ENCODE measurements at places on chromosomes 16 and 17.

DNA sequence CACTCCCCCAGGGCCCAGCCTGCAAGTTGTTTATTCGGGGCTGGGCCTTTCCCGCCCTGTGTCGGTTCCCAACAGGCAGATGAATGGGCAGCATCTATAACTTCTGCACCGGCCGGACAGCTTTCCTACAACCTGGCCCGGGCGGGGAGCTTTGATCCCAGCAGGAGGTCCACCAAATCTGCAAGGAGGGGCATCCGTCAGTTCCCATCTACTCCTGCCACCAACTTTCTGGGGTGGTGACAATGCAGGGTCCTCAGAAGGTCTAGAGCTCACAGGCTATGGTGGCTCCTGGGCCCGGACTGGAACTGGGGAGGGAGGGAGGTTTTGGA lies 211.9 kb downstream of the NTN1 start:
- DNase-seq = no peak

- no peak for DNase-seq
These were observed 99.9 kb upstream of the LHX1 start for GRCh38 chr17:36837195-36837938.

DNA sequence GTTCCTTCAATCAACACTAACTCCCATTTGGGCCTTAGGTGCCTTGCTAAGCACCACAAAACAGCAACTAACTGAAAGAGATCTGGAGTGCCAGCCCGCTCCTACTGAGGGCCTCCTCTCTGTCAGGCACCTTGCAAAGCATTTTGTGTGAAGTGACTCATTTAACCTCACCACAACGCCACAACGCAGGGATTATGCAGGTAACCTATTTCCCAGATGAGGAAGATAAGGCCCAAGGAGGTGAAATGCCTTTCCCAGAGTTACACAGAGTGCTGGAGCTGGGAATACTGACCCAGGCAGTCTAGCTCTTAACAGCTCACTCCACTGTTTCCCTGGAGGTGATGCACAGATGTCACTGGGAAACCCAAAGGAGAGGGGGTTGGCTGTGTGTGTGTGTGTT lies 32.8 kb downstream of the DRC3 start:
- DNase-seq = no peak

DNA sequence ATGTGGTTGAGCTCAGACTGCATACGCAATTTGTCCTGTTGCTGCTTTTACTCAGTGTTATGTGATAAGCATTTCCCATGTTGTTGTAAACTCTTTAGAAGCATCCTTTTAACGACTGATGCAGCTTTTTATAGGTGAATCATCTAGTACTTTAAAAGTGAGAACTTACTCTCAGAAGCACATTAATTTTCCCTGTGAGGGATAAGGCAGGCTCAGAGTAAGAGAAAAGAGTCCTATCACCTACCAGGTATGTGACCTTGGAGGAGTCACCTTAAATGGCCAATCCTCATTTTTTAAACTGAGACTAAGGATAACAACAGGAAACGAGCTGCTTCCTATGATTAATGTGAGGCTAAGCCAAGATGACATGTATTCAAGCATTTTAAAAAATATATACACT lies 34.4 kb upstream of the GAN start:
- no peak for DNase-seq

GRCh38 chr16:4465977-4466779 lies 8.2 kb downstream of the NMRAL1 start:
- no peak for DNase-seq

- DNase-seq = no peak
These were observed 221.7 kb upstream of the HSBP1 start for GRCh38 chr16:83586036-83586435.

- DNase-seq = no peak
These were observed 37.7 kb downstream of the LDHD start for GRCh38 chr16:75078886-75079285.

GRCh38 chr17:19295473-19296135 lies 58.4 kb downstream of the EPN2 start:
- no peak for DNase-seq

- no peak for DNase-seq
These were observed 167.8 kb downstream of the KATNIP start for GRCh38 chr16:27717726-27718125.

DNA sequence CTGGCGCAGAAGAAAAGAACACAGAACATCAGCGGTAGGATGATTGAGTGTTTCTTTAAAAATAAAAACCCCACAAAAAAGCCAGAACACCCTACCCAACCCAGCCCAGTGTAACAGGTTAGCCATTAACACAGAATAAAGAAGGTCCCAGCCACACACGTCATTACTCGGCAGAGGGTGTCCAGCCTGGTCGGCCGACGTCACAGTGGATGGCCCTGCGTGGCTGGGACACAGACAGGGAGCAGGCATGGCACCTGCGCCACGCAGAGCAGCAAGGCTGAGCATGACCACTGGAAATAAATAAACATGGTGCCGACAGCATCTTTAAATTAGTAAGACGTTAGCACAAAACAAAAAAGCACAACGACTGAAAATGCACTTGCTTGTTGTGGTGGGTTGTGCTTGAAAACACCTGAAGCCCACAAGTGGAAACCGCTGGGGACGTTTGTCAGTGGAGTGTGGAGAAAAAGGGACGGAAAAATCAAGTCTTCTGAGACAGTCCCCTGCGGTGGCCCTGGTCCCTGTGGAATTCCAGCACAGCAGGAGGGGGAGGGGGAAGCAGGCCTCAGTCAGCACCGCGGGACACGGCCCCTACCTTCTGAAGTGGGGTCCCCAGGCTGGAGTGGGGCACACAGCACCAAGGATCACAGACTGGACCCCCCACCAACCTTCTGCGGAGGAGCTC lies 39.2 kb downstream of the SLC7A5 start:
- no peak for DNase-seq

- no peak for DNase-seq
These were observed 11.1 kb downstream of the PIMREG start for GRCh38 chr17:6455321-6455705.

GRCh38 chr17:41823141-41823524 lies 10.3 kb downstream of the FKBP10 start:
- DNase-seq = no peak

DNA sequence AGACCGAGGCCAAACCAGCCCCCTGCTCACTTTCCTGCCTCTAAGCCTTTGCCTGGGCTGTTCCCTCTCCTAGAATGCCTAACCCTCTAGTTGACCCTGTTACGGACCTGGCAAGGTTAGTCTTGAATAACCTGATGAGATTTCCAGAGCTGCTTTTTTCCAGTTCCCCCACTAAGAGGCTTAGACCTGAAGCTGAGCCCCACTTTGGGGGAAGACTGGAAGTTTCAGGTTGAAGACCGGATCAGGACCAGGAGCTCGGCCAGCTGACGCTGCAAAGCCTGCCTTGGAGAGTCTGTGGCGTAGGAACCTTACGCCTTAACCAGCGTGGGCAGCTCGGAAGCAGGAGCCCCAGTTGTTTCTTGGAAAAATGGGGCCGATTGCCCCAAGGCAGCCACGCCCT lies 129.8 kb downstream of the OR1D5 start:
- DNase-seq = no peak

DNA sequence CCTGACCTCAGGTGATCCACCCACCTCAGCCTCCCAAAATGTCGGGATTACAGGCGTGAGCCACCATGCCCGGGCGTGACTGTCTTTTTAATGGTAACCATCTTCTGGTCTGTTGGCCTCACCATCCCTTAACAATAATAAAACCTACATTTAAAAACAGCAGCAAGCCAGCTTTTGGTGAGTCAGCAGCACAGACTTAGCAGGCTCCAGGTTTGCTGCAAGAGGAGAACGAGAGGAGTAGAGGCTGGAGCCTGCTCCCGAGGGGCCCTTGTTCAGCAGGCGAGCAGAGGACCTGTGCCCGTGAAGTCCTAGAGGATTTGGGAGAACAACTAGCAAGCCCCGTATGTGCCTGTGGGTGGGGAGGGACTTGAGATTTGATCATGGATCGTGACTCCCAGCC lies 35.7 kb downstream of the MYH13 start:
- no peak for DNase-seq

GRCh38 chr17:27535178-27535928 lies 79.1 kb downstream of the KSR1 start:
- DNase-seq = no peak

- peak; percentile 35 for DNase-seq
These were observed 28.1 kb upstream of the NOL11 start for GRCh38 chr17:67689534-67690177.

GRCh38 chr16:80682421-80683070 lies 121.9 kb downstream of the CDYL2 start:
- peak; percentile 58 for DNase-seq

- DNase-seq = no peak
These were observed 17.8 kb downstream of the RAP1GAP2 start for GRCh38 chr17:2814049-2814448.

GRCh38 chr16:64362193-64362592 lies 759.7 kb downstream of the CDH11 start:
- no peak for DNase-seq

Measured in fibroblast of skin of left quadriceps (primary cell).